T-helper 9 cell (primary cell): ENCODE measurements at places on chromosomes 4 and X.

- DNase-seq: no peak
These were observed 23.9 kb upstream of the CENPU start for GRCh38 chr4:184757810-184758209.

DNA sequence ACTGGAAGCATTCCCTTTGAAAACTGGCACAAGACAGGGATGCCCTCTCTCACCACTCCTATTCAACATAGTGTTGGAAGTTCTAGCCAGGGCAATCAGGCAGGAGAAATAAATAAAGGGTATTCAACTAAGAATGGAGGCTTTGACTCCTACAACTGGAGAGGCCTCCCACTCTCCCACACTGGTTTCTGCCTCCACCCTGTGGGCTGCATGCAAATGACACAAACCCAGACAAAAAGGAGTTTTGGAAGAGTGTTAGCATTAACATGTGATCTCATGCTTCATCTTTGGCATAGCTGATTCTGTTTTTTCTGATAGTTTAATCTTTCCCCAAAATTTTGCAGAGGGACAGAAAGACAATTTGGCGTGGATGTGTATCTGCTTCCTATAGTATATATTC is 80.8 kb upstream of the IQCM start:
- no peak for DNase-seq

- DNase-seq: no peak
These were observed 109.8 kb downstream of the NYX start for GRCh38 chrX:41556958-41557357.

DNA sequence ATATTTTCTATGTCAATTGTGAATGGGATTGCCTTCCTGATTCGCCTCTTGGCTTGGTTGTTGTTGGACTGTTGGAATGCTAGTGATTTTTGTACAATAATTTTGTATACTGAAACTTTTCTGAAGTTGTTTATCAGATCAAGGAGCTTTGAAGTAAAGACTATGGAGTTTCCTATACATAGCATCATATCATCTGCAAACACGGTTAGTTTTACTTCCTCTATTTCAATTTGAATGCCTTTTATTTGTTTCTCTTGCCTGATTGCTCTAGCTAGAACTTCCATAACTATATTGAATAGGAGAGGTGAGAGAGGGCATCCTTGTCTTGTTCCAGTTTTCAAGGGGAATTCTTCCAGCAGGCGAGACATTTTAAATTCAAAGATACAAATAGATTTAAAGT is 226.5 kb downstream of the FBXO8 start:
- no peak for DNase-seq
